ENCODE measurements at places on chromosomes 12 and 14. TPM values are rescaled to one million over a fixed set of nuclear protein-coding genes. Genes with fewer than 3 reads are reported as not detected.

The SLC7A7 gene
- 0.13 TPM for total RNA-seq

The LRRIQ1 gene
- total RNA-seq = not detected

The DNAI7 gene
- not detected for total RNA-seq

The PRB2 gene
- not detected for total RNA-seq

The OAS2 gene
- total RNA-seq = 0.44 TPM

The A2M gene
- 2,807 TPM for total RNA-seq

The TSPAN19 gene
- not detected for total RNA-seq

The VAMP1 gene
- 0.45 TPM for total RNA-seq

The B4GALNT1 gene
- 4.5 TPM for total RNA-seq

The TAS2R31 gene
- 6.5 TPM for total RNA-seq

The OTX2 gene
- not detected for total RNA-seq

DNA sequence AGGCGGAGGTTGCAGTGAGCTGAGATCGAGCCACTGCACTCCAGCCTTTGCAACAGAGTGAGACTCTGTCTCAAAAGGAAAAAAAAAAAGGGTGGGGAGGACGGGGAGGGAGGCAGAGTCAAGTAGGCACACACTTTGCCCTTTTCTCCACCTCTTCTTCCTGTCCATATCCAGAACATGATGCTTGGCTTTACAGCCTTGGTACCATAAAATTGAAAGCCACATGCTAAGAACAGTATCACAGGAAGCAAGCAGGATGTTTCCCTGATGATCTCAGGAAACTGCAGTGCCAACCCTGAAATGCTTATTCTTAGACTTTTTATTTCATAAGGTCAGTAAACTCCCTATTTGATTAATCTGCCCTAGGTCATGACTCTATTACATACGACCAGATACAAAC, 32.5 kb upstream of the YAF2 start:
- 0 out of 3 replicates have a peak, but pooled peaks cover 4% of the 10 kb centered on the region for H3K27me3 ChIP-seq
- H3K27ac ChIP-seq = no peak overlapping the region
- H3K36me3 ChIP-seq = no peaks in the 10 kb centered on the region
- no peak for DNase-seq

GRCh38 chr14:69850086-69850735, 29.0 kb upstream of the SMOC1 start:
- peaks cover 96% of the 10 kb centered on the region for H3K4me1 ChIP-seq
- H3K4me3 ChIP-seq = peak overlapping the region; percentile 73
- peak; percentile 86 for DNase-seq
- H3K36me3 ChIP-seq = no peaks in the 10 kb centered on the region
- H3K27ac ChIP-seq = peak overlapping the region; percentile 99

GRCh38 chr12:123516216-123516780, 17.2 kb downstream of the RILPL1 start:
- no peak for DNase-seq
- H3K4me1 ChIP-seq = peaks cover 42% of the 10 kb centered on the region
- peaks cover 52% of the 10 kb centered on the region for H3K36me3 ChIP-seq
- H3K4me3 ChIP-seq = no peak overlapping the region

DNA sequence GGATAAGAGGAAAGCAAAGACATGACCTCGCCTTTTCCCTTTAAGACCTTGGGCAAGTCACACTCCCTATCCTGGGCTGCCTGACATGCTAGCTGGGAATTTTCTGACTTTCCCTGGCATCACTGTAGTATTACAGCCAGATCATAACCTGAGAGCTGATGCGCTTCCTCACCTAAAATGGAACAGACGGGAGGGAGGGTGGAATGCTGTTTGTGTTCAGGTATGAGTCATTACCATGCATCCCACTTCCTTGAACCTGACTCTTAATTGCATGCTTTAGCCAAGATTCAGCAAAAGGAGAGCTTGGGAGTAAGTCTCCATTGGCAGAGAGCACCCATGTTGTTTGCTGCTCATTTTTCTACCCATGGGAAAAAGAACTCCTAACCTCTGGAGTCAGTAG, 156.5 kb downstream of the KCNK10 start:
- H3K27ac ChIP-seq = no peak overlapping the region
- H3K4me1 ChIP-seq = peaks cover 19% of the 10 kb centered on the region
- H3K4me3 ChIP-seq = no peak overlapping the region
- no peaks in the 10 kb centered on the region for H3K27me3 ChIP-seq
- no peaks in the 10 kb centered on the region for H3K36me3 ChIP-seq

GRCh38 chr12:19869413-19869812, 430.1 kb downstream of the AEBP2 start:
- H3K27ac ChIP-seq = no peak overlapping the region
- no peaks in the 10 kb centered on the region for H3K4me1 ChIP-seq
- DNase-seq = no peak
- no peaks in the 10 kb centered on the region for H3K27me3 ChIP-seq
- H3K4me3 ChIP-seq = no peak overlapping the region
- no peaks in the 10 kb centered on the region for H3K36me3 ChIP-seq

GRCh38 chr14:70879448-70879847, 27.8 kb upstream of the PCNX1 start:
- H3K27ac ChIP-seq = no peak overlapping the region
- H3K4me3 ChIP-seq = no peak overlapping the region
- H3K4me1 ChIP-seq = no peaks in the 10 kb centered on the region
- 0 out of 3 replicates have a peak, but pooled peaks cover 3% of the 10 kb centered on the region for H3K27me3 ChIP-seq
- H3K36me3 ChIP-seq = no peaks in the 10 kb centered on the region

GRCh38 chr14:21264025-21264801, 5.0 kb downstream of the HNRNPC start:
- peaks cover 5% of the 10 kb centered on the region for H3K27me3 ChIP-seq

DNA sequence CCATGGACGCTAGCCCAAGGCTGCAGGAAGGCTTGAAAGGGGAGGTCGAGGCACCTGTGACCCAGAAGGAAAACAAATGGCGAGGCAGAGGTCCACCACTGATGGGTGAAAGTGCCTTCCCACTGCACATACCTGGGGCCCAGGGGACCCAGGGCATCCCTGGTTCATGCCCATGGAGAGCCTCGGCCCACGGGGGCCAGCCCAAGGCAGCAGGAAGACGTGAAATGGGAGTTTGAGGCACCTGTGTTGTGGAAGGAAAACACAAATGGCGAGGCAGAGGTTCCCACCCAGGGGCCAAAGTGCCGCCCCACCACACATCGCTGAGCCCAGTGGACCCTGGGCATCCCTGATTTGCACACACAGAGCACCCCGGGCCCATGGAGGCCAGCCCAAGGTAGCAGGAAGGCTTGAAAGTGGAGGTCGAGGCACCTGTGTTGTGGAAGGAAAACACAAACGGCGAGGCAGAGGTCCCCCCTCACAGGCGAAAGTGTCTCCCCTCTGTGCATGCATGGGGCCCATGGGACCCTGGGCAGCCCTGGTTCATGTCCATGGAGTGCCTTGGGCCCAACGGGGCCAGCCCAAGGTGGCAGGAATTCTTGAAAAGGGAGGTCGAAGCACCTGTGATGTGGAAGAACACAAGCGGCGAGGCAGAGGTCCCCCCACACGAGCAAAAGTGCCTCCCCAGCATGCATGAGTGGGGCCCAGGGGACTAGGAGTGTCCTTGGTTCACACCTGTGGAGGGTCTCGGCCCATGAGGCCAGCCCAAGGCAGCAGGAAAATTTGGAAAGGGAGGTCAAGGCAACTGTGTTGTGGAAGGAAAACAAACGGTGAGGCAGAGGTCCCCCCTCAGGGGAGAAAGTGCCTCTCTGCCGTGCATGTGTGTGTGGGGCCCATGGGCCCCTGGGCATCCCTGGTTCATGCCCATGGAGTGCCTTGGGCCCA, 383.3 kb downstream of the ALG10 start:
- H3K27me3 ChIP-seq = no peaks in the 10 kb centered on the region
- H3K4me3 ChIP-seq = no peak overlapping the region
- no peak for DNase-seq
- no peaks in the 10 kb centered on the region for H3K36me3 ChIP-seq

GRCh38 chr12:71400481-71400880, 39.1 kb upstream of the LGR5 start:
- DNase-seq = no peak
- no peaks in the 10 kb centered on the region for H3K36me3 ChIP-seq
- no peak overlapping the region for H3K27ac ChIP-seq
- peaks cover 2% of the 10 kb centered on the region for H3K27me3 ChIP-seq

DNA sequence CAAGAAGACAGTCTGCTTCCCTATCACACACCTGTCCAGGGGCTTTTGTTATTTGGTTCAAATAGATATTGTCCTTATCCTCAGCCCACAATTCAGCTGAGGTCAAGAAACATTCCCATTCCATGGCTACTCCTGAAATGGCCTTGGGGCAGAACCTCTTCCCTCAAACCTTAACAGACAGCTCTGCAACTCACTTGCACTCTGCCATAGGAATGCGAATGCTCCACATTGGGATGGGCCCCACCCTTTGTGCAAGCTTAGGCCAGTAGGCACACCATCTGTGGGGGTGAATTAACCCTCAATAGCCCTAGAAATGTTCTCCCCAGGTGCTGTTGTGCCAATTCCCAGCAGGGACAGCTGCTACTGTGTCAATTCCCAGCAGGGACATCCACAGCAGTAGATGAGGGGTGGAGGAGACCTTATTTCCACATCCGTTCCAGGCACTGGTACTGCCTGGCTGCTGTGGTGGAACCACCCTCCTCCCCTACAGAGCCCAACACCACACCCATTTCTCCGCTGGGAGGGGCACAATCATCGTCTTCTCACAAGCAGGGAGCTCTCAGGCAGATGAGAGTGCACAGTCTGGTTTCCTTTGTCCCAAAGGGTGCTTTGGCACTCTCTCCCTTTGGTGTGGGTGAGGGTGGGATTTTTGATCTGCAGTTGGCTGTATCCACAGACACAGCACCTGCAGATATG, 42.3 kb upstream of the GLIPR1 start:
- DNase-seq = no peak
- no peak overlapping the region for H3K27ac ChIP-seq
- H3K4me3 ChIP-seq = no peak overlapping the region
- H3K4me1 ChIP-seq = peaks cover 19% of the 10 kb centered on the region
- H3K36me3 ChIP-seq = no peaks in the 10 kb centered on the region

- peaks cover 4% of the 10 kb centered on the region for H3K36me3 ChIP-seq
- H3K27ac ChIP-seq = peak overlapping the region; percentile 100
- H3K27me3 ChIP-seq = no peaks in the 10 kb centered on the region
- peak overlapping the region; percentile 99 for H3K4me3 ChIP-seq
- peaks cover 52% of the 10 kb centered on the region for H3K4me1 ChIP-seq
- DNase-seq = peak; percentile 51
These were observed 1.1 kb upstream of the UBC start for GRCh38 chr12:124915239-124916236.

- H3K36me3 ChIP-seq = no peaks in the 10 kb centered on the region
- no peak overlapping the region for H3K27ac ChIP-seq
- no peaks in the 10 kb centered on the region for H3K27me3 ChIP-seq
- no peak for DNase-seq
- H3K4me1 ChIP-seq = no peaks in the 10 kb centered on the region
- no peak overlapping the region for H3K4me3 ChIP-seq
These were observed 102.0 kb downstream of the FSCB start for GRCh38 chr14:44405011-44405486.

DNA sequence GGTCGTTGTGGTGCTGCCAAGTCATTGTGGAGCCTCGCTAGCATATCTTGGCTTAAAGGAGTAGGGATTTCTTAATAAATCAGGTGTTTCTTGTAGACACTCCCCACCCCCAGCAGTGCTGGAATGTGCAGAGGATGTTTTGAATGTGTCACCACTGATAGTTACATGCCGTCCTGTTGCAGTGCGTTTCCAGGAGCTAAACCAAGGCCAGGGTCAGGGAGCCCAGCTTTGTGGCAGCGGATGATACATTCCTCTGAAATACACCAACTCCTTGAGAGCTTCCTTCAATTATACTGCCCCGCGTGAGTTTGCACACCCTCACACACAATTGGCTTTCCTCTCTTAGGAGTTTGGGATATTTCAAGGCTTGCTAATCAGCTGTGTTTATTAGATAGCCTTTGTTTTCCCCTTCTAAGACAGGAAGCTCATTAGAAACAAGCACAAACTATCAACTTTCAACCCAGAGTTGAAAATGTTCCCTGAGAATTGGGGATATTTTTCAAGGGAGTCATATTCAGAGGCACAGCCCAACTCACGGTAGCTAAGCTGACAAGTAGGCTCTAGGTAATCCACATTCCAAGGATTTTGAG, 154.9 kb downstream of the C12orf75 start:
- no peaks in the 10 kb centered on the region for H3K36me3 ChIP-seq
- no peak for DNase-seq

- no peak overlapping the region for H3K27ac ChIP-seq
- no peaks in the 10 kb centered on the region for H3K4me1 ChIP-seq
- no peaks in the 10 kb centered on the region for H3K27me3 ChIP-seq
- no peak overlapping the region for H3K4me3 ChIP-seq
- no peak for DNase-seq
These were observed 31.6 kb upstream of the AMIGO2 start for GRCh38 chr12:47111392-47111778.

DNA sequence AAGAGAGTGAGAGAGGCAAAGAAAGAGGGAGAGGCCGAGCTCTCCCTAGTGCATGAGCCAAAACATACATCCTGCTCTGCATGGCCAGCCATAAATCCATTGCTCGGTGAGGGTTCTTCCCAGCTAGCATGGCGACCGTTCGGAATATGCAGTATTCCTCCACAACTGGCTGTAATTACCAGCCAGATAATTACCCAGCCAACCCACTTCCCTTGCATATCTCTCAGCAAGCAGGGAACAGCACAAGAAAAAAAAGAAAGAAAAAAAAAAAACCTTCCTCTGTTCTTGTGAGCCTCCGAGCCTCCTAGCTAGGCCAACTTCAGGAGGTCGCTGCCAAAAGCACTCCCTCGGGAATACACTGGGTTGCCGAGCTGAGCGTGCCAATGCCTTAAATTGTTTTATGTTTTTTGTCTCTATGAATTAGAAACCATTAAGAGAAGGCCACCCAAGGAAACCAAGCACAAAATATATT, 567.9 kb downstream of the MED13L start:
- H3K27ac ChIP-seq = no peak overlapping the region
- no peaks in the 10 kb centered on the region for H3K4me1 ChIP-seq
- H3K27me3 ChIP-seq = 0 out of 3 replicates have a peak, but pooled peaks cover 4% of the 10 kb centered on the region
- H3K4me3 ChIP-seq = no peak overlapping the region

DNA sequence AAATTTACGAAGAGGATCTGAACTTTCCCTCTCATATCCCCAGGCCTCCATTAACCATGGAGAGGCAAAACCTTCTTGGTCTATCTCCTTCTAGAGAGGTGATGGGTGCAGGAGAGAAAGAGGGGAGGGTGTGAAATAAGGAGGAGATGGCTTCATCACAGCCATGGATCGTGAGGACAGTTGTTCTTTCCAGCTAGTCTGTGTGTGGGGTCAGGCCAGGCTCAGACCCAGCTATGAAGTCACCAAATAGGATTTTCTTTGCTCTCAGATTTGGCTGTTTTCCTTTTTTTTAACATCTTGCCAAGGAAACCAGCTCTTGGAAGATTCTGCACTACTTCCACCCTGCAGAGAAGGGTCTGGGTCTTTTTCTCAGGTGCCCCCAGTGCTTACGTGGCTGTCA, 64.9 kb upstream of the FAM181A start:
- no peaks in the 10 kb centered on the region for H3K36me3 ChIP-seq
- no peak overlapping the region for H3K27ac ChIP-seq
- DNase-seq = no peak
- 0 out of 2 replicates have a peak, but pooled peaks cover 3% of the 10 kb centered on the region for H3K27me3 ChIP-seq

DNA sequence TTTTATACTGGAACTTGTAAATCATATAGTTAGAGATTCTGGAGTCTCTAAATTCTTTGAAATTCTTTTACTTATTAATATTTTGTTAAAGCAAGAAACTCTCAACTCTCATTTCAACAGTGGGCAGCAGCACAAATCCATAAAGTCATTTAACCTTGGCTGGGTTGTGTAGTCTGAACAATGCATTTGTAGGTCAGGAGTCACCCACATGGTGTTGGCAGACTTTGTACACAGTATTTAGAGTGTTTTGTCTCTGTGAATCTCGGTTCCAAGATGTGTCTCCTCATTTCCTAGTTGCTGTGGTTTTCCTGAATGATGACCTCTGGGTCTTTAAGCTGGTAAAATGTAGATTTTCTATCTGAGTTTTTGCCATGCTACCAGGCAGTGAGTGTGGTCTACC, 20.8 kb upstream of the STRAP start:
- no peaks in the 10 kb centered on the region for H3K36me3 ChIP-seq
- H3K27me3 ChIP-seq = no peaks in the 10 kb centered on the region
- no peak overlapping the region for H3K27ac ChIP-seq
- no peak overlapping the region for H3K4me3 ChIP-seq

All from HepG2 (cell line).